WTC11 (cell line): ENCODE measurements at places on chromosomes 5 and 9.

DNA sequence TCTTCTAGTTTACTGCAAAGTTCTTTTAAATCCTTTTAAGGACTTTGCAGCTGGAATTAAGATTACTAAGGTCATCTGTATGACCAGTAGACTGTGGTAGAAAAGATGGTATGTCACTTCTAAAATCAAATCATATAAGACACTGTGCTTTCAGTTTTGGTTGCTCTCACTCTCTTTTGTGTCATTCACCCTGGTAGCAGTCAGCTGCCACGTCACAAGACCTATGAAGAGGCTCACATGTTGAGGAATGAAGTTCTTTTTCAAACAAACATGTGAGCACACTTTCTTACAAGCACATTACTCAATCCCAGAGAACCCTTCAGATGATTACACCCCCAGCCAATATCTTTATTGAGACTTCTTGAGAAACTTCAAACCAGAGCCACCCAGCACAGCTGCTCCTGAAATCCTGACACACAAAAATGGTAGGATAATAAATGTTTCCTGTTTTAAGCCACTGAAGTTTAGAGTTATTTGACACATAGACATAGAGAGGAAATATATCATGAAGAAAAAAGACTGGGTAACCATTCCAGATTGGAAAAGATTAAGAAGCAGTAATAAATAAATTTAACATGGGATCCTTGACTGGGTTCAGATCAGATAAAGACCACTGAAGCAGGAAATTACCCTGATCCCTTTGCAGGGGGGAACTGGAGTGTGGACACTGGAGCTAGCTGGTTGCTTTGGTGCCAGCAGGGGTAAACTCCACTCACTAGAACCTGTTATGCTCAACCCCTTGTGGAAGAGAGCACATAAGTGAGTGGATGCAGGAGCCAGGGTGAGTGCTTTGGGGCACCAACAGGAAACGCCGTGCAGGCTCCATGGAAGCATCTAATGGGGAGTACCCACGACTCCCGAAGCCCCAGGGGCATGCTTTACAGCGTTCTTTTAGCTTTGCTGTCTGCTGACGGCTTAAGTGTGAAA, 64.1 kb downstream of the SLCO4C1 start:
- no peak for DNase-seq
- no peak overlapping the region for H3K4me3 ChIP-seq
- no peaks in the 10 kb centered on the region for H3K36me3 ChIP-seq
- no peaks in the 10 kb centered on the region for H3K27me3 ChIP-seq
- H3K4me1 ChIP-seq = peaks cover 13% of the 10 kb centered on the region

GRCh38 chr9:32748013-32748412, 35.3 kb upstream of the TMEM215 start:
- H3K4me3 ChIP-seq = no peak overlapping the region
- DNase-seq = no peak
- peaks cover 6% of the 10 kb centered on the region for H3K36me3 ChIP-seq
- H3K27ac ChIP-seq = no peak overlapping the region

- peaks cover 19% of the 10 kb centered on the region for H3K4me1 ChIP-seq
- H3K27me3 ChIP-seq = no peaks in the 10 kb centered on the region
- DNase-seq = no peak
- H3K36me3 ChIP-seq = peaks cover 4% of the 10 kb centered on the region; the same call in 1 of the 2 replicates
These were observed 1.5 kb downstream of the CERT1 start for GRCh38 chr5:75509956-75510355.

- no peak overlapping the region for H3K27ac ChIP-seq
- no peak for DNase-seq
- H3K4me3 ChIP-seq = no peak overlapping the region
- peaks cover 7% of the 10 kb centered on the region for H3K4me1 ChIP-seq
- no peaks in the 10 kb centered on the region for H3K36me3 ChIP-seq
These were observed 195.4 kb downstream of the HSPA4 start for GRCh38 chr5:133247151-133247709.

DNA sequence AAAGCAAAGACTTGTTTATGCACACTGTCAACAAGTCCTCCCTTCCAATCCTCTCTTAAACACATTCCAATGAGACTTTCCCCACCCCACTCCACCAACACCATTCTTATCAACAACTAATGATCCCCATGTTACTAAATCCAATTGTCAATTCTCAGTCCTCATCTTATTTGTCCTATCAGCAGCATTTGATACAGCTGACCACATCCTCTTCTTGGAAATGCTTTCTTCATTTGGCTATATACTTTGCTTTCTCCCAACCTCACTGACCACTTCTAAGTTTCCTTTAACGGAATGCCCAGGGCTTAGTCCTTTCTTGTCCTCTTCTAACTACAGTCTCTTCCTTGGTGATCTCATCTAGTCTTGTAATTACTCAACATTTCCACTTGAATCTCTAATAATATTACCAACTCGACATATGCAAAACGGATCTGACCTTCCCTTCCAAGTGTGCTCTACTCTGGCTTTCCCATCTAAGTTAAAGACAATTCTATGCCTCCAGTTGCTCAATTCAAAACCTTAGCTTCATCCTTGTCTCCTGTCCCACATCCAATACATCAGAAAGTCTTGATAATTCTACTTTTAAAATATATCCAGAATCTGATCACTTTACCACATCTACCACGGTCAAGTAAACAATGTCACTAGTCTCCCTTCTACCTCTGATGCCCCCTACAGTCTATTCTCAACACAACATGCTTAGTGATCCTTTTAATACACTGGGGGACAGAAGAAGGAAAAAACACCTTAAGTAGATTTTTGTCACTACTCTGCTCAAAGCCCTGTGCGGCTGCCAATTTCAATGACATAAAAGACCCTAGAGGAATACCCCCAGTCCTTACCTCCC, 25.5 kb downstream of the AGTPBP1 start:
- H3K4me3 ChIP-seq = no peak overlapping the region
- H3K36me3 ChIP-seq = peaks cover 24% of the 10 kb centered on the region
- peaks cover 9% of the 10 kb centered on the region for H3K4me1 ChIP-seq
- no peaks in the 10 kb centered on the region for H3K27me3 ChIP-seq
- no peak for DNase-seq
- peak overlapping the region; percentile 21; the same call in 1 of the 2 replicates for H3K27ac ChIP-seq

GRCh38 chr5:87776785-87777184, 364.1 kb upstream of the CCNH start:
- no peak overlapping the region for H3K4me3 ChIP-seq
- H3K27ac ChIP-seq = no peak overlapping the region
- no peak for DNase-seq
- no peaks in the 10 kb centered on the region; the same call in 1 of the 2 replicates for H3K27me3 ChIP-seq
- no peaks in the 10 kb centered on the region for H3K36me3 ChIP-seq
